ENCODE measurements at places on chromosomes 3 and 15.
A peak's percentile ranks its signal among the peaks of the same experiment; 100 is the strongest.

DNA sequence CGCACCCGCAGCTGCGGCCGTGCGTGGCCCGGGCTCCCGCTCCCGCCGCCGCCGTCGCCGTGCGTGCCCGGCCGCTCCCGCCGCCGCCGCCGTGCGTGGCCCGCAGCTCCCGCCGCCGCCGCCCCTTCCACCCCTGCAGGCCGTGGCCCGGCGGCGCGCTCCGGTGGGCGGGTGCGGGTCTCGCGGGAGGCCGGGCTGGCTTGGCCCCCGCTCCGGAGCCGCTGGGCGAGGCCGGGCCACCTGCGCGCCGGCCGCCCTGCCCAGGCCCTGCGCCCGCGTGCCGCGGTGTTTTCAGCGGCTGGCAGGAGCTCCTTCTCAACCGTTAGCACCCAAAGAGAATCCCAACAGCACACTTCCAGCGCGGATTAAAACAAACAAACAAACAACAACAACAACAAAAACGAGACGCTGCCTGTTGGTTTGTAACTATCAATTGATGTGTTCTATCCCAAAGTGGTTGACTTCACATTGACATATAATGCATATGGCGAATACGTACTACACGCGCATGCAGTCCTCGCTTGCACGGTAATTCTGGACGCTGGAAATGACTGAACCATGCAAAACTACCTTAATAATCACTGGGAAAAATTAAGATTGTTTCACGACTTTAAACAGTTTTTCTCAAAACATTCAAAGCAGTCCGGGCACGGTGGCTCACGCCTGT is 113.7 kb upstream of the GOLGA8J start:
- no peak for DNase-seq

DNA sequence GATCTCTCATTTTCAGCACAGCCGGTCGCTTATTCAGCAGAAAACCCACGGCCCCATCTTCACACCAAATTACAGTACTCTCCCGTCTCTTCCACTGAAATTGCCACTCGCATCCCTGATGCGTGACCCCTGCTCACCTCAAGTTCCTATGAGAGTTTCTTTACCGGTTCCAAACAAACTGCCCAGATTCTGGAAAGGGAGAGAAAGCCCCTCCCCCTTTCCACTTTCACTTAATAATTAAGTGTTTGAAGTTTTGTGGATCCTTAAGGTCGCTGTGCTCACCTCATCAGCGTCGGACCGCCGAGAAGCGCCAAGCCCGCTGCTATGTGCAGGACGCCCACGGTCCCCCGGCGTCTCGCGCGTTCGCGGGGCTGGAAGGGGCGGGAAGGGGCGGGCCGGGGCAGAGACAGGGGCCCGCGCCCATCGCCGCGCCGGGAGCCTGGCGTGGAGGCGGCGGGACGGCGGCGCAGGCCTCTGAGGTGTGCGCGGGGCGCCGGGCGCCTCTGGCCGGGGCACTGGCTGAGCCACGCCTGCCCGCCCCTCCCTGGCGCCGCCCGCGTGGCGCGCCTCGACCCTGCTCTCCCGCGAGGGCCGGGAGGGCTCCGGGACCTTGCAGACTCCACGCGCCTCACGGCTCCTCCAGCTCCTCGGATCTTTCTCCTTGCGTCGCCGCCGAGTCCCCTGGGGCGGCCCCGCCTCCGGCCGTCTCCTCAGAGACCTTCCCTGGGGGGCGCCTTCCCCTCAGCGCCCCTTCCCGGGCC is at the start of gene GPR156:
GPR156 (minus strand) TSS at position 476 of the 761 bp plus-strand sequence. CDS start 41,124 bp downstream, outside the sequence.
- DNase-seq, result no peak

DNA sequence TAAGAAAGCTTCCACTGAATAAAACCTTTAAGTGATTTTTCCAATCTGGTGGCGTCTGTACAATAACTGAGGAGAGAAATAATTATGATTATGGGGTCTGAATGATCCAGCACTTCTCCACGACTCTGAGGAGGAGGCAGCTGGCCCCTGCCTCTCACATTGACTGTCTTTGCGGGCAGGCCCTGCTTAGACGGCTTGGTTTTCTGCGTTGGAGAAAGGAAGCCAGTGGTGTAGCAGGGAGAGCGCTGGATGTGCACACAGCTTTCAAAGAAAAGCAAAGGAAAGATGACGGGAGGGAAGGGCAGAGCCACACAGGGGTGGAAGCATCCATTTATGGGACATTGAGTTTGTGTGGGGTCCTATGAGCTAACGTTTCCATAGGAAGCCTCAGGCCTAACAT is 62.5 kb downstream of the MGLL start:
- no peak for DNase-seq

DNA sequence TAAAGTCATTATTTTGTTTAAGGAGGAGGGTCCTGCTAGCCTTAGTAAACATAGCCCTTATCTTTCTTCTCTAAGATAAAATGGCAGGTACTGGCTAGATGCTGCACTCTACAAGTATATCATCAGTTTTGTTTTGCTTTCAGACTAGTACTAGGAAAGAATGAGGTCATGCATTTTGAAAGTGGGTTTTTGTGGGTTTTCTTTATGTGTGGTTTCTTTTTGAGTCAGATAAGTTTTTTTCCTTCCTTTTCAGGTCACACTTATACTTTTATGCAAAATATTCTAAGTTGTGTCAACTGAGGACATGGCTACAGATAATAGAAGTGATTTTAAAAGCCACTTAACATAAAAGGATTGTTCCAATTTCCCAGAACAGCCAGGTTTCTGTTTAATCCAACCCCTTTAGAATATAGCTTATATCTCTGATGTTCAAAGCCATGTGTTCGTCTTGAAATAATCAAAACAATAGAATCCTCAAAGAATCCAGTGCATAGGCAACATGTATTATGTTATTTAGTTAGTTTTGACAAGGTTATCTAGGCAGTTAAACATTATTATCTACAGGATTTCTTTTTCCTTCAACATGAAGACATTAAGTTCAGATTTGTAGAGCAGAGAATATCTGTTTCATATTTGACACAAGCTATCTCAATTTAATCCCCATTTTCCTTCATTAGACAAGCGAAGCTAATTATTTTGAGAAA is 406.2 kb downstream of the RBMS3 start:
- DNase-seq, result peak; percentile 38

DNA sequence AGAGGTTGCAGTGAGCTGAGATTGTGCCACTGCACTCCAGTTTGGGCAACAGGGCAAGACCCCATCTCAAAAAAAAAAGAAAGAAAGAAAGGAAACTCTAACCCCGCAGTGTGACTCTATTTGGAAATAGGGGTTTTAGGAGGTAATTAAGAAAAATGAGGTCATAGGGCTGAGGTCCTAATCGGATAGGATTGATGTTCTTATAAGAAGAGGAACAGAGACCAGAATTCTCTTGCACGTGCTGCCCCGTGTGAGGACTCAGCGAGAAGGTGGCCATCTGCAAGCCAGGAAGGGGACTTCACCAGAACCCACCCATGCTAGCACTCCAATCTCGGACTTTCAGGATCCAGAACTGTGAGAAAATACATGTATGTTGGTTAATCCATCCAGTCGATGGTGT is 25.8 kb downstream of the KLHL6 start:
- no peak for DNase-seq

DNA sequence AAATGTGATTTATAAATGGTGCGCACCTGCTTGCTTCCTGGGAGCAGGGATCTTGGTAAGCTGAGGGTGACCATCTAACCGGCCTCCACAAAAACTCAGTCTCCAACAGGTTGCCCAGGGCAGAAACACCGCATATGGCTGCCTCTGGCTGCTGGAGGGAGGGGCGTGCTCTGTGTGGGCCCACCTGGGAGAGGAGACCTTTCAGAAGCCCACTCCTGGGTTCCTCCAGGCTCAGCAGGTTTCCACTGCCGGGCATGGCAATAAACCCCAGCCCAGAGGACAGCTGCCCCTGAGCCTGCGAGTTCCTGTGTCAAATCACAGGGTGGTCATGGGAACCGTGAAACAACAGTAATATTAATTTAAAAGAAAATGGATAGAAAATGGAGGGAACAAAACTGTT is 85.6 kb downstream of the OCA2 start:
- DNase-seq, result no peak

GRCh38 chr3:4816306-4816705 is 162.9 kb upstream of the BHLHE40 start:
- no peak for DNase-seq

GRCh38 chr15:70414626-70415025 is 316.9 kb upstream of the TLE3 start:
- no peak for DNase-seq

GRCh38 chr3:55544219-55544618 is 57.1 kb upstream of the WNT5A start:
- no peak for DNase-seq

Measured in hematopoietic multipotent progenitor cell treated with erythropoietin and hydrocortisone succinate and interleukin-3 and kit ligand, for 8 days (in vitro differentiated cells).